Fibroblast of skin of left biceps (primary cell): ENCODE measurements at places on chromosomes 6 and 20.

GRCh38 chr6:18712595-18712994 is 325.4 kb downstream of the RNF144B start:
- no peak for DNase-seq

DNA sequence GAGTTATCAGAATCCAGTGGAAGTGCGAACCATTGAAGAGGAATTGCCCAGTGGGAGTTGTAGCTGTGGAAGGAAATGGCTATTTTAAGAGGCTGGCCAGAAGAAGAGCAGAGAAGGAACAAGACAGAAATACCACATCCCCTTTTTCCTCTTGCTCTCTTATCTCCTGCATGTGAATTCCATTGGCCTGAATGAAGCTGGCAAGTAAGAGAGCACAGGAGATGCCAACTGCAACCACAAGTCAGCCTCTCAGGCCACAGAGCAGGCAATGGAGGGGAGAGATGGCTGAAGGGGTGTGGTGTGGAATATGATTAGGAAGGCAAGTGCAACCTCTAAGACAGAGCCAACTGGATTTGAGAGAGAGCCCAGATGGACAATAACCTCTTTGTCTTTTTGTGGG is 362.7 kb upstream of the IMPG1 start:
- DNase-seq, result no peak

DNA sequence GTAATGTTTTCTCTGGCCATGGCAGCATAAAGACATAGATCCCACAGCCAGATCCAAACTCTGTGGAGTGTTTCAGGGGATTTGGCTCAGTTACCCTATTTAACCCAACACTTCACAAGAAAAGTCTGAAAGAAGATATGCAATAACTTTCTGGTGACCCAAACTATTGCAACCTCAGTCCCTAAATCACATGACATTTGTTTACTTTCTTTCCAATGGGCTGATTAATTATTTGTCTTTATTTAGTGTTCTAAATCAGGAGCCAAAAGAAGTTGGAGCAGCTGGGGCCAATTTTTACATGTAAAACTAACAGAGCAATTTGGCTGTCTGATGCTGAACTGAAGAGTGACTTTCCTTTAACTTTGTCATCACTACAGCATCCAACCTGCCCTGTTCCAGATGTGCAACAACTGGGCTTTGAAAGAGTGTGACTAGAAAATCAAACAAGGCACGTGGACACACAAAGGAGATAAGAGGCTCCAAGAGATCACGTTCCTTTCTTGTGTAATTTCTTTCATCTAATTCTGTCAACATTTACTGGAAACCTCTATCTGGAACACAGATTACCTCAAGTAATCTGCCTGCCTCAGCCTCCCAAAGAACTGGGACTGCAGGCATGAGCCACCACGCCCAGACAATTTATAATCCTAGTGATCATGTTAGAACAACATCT is 90.8 kb downstream of the TRMT11 start:
- no peak for DNase-seq

- no peak for DNase-seq
Observed at GRCh38 chr20:2130062-2130591, 28.5 kb downstream of the STK35 start.

DNA sequence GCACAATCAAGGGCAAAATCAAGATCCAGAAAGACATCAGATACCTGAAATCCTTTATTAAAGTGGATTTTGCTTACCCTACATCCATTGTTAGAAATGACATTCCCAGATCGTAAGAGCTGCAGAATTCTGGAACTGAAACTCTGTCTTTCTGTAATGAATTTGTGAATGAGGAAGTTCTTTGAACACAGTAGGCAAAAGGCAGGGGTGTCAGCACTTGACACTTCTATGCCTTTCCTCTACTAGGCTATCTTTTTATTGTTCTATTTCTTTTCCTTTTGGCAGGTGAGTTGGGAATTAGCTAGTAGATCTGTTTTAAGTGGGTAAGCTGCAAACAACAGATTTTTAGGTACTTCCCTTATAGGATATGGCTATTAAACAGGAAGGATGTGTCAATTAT is 126.3 kb downstream of the CARMIL1 start:
- no peak for DNase-seq

- no peak for DNase-seq
Observed at GRCh38 chr6:50820869-50821264, 2.2 kb downstream of the TFAP2B start.

DNA sequence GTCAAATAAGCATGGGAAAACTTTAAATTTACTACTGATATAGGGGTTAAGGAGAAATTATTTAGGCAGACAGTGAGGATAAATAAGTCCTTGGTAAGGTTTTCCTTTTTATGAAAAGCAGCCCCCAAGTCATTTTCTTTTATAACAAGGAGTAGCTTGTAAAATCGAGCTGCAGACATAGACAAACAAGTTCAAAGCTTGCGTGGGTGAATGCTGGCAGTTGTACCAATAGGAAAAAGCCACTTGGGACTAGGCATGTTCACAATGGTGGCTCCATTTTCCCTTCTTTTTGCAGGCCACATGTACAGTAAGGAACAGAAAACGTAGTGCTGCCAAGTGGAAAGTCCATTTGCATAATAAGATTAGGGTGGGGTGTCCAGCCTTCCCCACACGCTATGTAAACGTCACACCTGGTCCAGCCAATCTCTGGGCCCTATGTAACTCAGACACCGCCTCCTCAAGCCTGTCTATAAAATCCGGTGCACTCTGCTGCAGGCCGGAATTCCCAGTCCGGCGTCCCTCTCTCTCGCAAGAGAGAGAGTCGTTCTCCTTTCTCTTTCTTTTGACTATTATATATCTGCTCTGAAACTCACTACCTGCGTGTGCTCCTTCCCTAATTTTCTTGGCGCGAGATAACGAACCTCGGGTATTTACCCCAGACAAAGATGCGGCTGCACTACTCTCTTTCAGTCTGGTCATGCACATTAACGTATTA is 217.1 kb upstream of the MAN1A1 start:
- DNase-seq, result no peak

GRCh38 chr6:33248643-33248931 is 23.1 kb downstream of the VPS52 start:
- no peak for DNase-seq

DNA sequence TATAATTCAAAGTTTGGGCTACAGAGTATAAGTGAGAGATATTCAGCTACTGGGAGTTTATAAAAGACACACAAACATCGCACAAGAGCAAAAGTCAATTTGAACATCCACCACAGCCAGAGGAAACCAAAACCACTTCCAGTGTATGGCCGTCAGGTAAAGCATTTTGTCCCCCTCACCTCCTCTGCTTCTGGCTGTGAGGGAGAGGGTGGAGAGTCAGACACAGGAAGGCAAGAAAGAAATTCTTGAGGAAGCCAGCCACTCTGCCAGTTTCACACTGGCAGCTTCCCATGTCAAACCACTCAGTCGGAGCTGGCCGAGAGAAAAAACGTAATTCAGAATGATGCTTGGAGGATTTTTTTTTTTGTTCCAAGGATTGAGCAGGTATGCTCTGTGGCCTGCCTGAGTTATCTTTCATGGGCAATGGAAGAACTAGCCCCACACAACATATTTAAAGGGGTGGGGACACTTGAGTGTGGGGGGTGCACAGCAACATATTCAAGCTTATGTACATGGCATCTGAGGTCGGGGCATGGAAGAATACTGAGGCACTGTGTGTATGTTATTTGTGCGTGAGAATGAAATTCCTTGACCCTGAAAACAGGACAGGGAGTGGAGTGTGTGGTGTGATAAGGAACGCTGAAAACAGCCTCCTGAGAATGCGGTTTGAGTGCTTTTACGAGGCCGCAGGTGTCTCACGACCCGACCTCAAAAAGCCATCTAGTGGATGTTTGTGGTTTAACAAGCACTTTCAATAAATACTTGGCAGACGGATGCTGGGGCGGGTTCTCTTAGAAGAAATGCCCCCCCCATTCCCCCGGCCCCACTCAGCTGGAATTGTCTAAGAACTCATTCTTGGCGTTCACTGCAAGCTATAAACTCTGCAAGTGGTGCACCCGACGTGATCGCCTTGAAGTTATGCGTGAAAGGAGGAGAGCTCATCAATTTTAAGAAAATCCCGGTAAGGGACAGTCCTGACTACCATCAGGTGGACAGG is 27.5 kb upstream of the ZBTB22 start:
- DNase-seq, result peak; percentile 54

GRCh38 chr6:84455511-84456029 is 228.1 kb upstream of the CEP162 start:
- DNase-seq, result no peak

GRCh38 chr6:36714511-36714910 is 16.9 kb downstream of the RAB44 start:
- no peak for DNase-seq

GRCh38 chr6:36920049-36920448 is 34.3 kb downstream of the C6orf89 start:
- DNase-seq, result no peak

DNA sequence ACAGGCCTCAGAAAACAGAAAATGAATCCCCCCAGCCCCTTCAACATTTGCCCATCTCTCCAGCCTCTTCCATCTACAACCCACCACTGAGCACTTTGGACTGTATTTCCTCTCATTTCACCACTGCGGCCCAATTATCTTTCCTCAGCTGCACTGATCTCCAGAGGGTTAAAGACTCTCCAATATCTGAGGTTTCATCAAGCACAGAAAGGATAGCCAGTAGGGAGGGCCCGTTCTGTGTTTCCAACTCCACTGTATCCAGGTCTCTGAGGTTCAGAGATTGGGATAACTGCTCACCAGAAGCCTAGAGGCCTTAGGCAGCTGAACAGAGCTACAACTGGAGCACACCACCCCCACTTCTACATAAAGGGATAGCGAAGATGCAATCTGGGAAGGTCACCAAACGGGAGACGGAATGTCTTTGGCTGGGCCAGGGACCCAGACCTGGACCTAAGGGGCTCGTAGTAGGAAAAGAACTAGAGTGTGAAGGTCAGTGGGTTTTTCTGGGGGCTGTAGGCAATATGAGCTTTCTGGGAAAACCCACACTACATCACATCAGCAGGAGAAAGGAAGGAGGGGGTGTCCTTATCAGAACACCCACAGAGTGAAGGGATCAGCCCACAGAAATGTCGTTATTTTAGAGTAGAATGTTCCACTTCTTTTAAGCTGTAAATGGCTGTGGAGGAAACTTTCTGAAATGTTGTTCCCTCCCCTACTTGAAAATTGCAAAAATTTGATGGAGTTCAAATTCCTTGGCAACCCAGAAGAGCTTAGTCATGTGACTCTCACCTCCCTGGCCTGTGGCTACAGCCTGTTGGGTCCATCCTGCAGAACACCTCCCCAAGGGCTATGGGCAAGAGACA is 7.3 kb downstream of the KCNK5 start:
- DNase-seq, result no peak

GRCh38 chr6:8059129-8059528 is 5.1 kb downstream of the BLOC1S5 start:
- DNase-seq, result no peak

DNA sequence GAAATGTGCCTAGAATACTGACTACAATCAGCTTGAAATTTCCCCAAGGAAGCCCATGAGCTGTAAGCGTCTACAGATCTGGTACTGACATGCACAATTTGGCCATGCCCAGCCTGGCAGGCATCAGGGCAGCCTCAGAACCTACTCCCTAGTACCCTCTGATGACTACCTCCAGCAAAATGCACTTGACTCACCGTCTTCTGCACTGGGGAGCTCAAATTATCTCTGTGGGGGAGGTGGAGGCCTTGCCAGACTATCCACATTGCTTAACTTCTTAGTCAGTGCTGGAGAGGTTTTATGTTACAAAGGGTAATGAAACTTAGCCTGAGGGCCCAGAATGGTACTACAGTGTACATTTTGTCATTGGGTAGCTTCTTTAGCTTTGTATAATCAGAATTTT is 126.0 kb upstream of the ADGRF1 start:
- peak; percentile 77 for DNase-seq

DNA sequence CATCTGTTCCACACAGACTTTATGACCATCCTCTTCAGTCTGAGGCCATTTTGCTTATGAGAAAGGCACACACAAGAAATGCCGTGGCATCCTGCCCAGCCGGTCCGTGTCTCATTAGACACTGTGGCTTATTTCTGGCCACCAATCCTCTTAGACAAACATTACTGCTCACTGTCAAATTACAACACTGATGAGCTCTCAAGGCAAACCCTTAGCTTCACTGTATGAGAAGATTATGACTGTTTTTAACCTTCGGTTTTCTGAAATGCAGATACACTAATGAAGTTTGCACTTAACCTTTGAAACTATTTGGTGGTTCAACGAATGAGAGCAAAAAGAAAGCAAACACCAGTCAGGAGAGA is 50.5 kb upstream of the DST start:
- peak; percentile 78 for DNase-seq

GRCh38 chr6:14715076-14715475 is 530.8 kb upstream of the JARID2 start:
- no peak for DNase-seq

- DNase-seq, result no peak
Observed at GRCh38 chr20:45433316-45433715, 17.4 kb downstream of the PIGT start.

GRCh38 chr6:20071998-20072397 is 140.3 kb downstream of the MBOAT1 start:
- DNase-seq, result no peak

DNA sequence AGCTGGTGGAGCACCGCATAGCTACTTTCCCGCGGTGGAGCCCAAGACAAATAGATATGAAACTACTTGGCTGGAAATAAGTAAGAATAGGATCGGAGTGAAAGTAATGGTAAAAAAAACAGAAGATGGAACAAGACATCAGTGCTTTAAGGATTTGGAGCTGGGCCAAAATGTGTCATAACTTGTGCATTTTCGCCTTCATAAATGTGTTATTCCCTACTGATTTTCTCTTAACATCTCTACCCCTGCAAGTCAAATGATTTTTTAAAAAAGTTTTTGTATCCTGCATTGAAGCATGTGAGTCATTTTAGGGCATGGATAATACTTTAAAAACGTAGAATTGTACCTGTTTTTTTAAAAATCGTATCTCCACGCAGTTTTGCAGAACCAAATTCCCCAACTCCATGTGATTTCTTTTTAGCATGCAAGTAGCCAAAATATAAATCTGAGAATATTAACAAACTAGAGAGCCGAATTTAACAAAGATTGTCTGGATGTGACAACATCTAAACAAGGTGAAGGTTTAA is 882 bp upstream of the FAM184A start:
- peak; percentile 41 for DNase-seq

DNA sequence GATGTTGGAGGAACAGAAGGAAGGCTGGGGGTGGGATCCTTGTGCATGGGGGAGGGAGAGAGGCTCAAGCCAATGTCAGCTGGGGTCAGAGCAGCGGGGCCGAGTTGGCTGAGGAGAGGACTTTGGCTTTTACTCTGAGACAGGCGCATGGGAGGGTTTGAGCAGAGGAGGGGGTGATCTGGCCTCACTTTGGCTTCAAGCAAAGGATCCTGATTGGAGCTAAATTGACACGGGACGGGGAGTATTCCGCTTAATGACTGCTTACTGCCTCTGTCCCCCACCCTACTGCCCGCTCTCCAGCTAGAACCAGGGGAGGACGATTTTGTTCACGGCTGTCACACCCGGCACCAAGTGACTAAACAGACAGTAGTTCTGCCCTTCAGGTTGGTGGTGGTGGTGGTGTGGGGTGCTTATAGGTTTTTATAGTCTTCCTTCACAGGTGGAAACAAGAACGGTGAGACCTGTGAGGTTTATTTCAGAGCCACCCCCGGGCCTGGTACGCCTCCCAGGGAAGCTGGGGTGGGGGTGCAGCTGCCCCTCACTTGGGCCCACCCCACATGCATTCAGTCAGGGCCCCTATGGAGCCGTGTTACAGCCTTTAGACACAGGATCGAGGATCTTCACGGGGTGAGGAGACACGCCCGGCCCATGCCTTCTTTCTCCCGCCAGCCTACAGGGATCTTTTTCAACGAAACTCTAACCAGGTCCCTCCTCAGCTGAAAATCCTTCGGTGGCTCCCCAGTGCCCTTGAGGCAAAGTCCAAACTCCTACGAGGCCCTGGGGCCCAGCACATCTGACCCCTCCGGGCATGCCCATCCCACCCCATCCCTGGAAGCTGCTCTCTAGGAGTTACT is 1.3 kb upstream of the SNAI1 start:
- no peak for DNase-seq
